H9 (cell line): ENCODE measurements at places on chromosomes 7 and 10.

- no peak overlapping the region for H3K27ac ChIP-seq
- no peaks in the 10 kb centered on the region for H3K36me3 ChIP-seq
- no peak for DNase-seq
- no peaks in the 10 kb centered on the region for H3K4me1 ChIP-seq
These were observed 77.0 kb downstream of the MAGI2 start for GRCh38 chr7:79376299-79377025.

DNA sequence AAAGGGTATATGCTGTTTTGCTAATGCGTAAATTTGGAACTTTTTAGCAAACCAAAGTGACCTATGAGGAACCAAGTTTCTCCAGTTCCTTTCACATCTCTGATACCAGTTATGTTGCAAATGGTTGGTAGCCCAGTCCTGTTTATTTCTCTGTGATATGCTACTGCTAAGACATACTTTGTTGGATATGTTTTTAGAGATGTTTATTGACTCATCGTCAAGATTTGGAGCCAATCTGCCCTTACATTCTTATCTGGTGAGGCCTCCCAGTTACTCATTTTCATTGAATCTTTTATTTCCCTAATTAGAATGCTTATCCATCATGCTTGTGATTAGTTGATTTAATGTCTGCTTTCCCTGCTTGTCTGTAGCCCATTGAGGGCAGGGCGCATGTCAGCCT lies 58.9 kb downstream of the LRGUK start:
- no peaks in the 10 kb centered on the region for H3K27me3 ChIP-seq
- H3K4me3 ChIP-seq, result no peak overlapping the region
- H3K4me1 ChIP-seq, result peaks cover 10% of the 10 kb centered on the region; the same call in 1 of the 2 replicates
- no peaks in the 10 kb centered on the region for H3K36me3 ChIP-seq

DNA sequence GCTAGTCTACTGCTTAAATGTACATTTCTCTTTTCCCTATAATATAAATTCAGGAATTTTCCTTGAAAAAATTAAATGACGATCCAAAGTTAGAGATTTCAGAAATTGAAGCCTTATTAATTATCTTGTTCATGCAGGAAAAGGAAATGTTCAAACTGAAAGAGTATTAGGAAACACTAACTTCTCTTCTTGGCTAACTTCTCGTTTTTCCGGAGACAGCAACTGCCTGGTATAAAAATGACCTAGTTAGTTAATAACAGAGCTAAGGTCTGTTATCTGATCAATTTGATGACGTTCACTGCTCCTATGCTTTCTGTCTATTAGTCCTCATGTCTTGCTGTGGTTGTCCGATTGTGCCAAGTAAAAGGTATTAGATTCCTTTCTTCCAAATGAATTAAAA lies 212.5 kb downstream of the DGKB start:
- H3K27me3 ChIP-seq, result no peaks in the 10 kb centered on the region
- no peak for DNase-seq
- H3K4me1 ChIP-seq, result no peaks in the 10 kb centered on the region

GRCh38 chr10:109358325-109358724 lies 565.0 kb downstream of the XPNPEP1 start:
- no peaks in the 10 kb centered on the region for H3K27me3 ChIP-seq
- no peaks in the 10 kb centered on the region for H3K4me1 ChIP-seq
- no peak overlapping the region for H3K27ac ChIP-seq
- no peak overlapping the region for H3K4me3 ChIP-seq
- H3K36me3 ChIP-seq, result no peaks in the 10 kb centered on the region

DNA sequence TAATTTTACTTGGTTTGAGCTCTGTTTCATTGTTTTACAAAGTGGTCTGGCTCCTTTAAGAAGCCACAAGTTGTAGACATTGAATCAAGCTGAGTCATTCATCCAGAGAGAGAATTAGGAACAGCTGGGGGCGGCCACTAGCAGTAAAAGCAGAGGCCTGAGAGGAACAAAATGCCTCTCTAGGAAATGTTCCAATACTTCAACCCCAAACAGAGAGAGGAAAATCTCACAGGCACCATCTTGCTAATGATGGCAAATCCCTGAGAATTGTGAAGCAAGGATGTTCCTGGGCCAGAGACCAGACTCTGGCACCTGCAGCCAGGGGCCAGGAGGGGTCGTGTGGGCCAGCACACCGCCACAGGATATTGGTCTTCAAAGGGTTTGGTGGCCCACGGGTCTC lies 26.5 kb upstream of the TRIL start:
- H3K4me1 ChIP-seq, result peaks cover 11% of the 10 kb centered on the region; the same call in 1 of the 2 replicates
- H3K4me3 ChIP-seq, result no peak overlapping the region
- H3K27ac ChIP-seq, result no peak overlapping the region
- H3K36me3 ChIP-seq, result no peaks in the 10 kb centered on the region

DNA sequence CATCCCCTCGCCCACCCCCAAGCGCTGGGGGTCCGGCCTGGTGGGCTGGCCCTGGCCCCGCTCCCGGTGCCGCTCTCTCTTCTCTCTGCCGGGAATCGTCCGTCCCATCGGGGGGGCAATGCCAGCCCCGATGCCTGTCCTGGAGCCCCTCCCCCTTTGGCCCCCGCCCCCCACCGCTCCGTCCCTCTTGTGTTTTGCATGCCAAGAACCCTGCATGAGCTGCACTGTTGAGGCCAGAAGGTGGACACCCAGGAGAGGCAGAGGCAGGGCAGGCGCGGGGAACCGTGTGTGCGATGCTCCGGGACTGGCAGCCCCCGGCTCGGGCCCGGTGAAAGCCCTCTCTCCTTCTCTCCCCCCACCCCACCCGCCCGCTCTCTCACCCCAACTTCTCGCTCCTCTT lies 22.1 kb upstream of the HSPB1 start:
- no peaks in the 10 kb centered on the region for H3K4me1 ChIP-seq
- DNase-seq, result peak; percentile 59
- H3K36me3 ChIP-seq, result peaks cover 13% of the 10 kb centered on the region
- peak overlapping the region; percentile 59 for H3K4me3 ChIP-seq
- no peak overlapping the region for H3K27ac ChIP-seq
- H3K27me3 ChIP-seq, result peaks cover 7% of the 10 kb centered on the region; the same call in 1 of the 2 replicates

DNA sequence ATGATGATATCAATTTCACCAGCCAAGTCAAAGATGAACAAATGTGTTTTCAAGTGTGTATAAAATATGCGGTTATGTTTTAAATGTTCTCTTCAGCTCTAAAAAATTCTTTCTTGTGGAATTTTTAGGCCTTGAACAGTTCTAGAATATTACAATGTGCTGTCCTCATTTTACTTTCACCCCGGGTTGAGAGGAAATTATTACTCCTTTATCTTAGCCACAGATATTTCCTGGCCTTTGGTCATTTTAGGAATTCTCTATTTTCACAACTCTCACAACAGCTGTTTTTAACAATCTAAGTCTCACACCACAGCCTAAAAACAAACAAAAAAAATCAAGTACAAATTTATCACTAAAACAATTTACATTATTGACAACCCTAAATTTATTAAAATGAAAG lies 112.2 kb upstream of the HGF start:
- no peak overlapping the region for H3K4me3 ChIP-seq
- H3K27ac ChIP-seq, result no peak overlapping the region
- no peak for DNase-seq
- H3K27me3 ChIP-seq, result no peaks in the 10 kb centered on the region
